ENCODE measurements at places on chromosomes 4 and X.

DNA sequence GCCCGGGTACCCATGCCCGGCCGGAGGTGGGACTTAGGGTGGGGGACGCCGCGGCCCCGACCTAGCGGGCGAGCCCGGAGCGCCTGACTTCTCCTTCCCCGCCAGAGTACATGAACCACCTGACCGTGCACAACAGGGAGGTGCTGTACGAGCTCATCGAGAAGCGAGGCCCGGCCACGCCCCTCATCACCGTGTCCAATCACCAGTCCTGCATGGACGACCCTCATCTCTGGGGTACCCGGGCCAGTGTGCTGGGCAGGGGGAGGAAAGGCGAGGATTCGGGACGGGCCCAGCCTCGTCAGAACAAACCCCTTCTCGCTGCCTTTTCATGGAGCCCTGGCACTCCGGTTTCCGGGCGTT lies 622 bp downstream of the TAFAZZIN start:
- DNase-seq, result peak; percentile 48

DNA sequence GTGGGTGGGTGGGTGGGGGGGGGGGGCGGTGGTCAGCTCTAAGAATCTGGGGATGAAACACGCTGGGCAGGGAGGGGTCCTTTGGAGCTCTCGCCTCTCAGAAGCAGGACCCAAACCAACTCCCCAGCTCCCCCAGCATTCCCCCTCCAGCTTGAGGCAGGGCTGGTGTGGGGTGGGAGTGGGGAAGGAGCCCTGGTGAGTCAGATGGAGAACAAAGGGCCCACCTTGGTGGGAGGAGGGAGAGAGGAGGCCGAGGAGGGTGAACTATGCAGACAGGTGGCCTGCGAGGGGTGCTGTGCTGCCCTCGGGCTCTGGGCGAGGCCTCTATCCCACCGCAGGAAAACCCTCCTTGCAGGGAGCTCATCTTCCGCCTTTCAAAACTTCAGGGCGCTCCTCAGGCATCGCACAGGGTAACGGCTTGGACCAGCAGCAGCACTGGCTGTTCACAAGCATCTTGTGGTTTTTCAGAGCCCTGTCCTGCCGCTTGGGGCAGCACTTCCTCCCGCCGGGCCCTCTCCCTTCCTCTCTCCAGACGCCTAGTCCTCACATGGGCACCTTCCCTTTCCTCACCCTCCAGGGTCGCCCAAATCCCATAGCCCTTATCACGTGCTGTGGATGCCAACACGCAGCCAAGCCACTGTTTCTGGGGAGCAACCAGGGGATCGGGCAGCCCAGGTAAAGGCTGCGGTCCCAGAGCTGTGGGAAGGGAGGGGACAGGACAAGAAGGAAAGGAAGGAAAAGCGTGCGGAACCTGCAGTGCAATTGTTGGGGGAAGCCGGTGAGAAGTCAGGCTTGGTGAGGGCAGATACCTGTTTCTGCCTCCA lies 34.0 kb upstream of the GRPEL1 start:
- DNase-seq, result no peak

DNA sequence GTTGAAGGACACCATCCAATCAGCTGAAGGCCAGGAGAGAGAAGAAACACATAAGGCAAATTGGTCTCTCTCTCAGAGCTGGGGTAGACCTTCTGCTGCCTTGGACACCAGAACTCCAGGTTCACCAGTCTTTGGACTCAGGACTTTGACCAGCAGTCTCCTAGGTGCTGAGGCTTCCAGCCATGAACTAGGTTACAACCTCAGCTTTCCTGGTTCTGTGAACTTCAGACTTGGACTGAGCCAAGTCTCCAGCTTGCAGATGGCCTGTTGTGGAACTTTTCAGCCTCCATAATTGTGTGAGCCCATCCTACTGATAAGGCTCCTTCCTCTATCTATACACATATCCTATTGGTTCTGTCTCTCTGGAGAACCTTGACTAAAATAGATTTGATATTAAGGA lies 20.6 kb upstream of the BBS12 start:
- DNase-seq, result no peak

DNA sequence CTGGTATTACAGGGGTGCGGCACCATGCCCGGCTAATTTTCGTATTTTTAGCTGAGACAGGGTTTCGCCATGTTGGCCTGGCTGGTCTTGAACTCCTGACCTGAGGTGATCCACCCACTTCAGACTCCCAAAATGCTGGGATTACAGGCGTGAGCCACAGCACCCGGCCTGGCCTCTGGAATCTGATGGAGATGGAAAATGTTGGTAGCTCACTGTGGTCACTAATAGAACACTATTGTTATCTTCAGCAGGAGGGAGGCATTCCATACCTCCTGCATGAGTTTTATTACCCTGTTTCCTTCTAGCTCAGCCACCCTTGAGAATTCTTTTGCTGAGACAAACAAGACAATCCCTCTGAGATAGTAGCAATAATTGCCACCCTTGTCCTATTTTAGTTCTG lies 105.0 kb downstream of the SHROOM3 start:
- DNase-seq, result no peak

DNA sequence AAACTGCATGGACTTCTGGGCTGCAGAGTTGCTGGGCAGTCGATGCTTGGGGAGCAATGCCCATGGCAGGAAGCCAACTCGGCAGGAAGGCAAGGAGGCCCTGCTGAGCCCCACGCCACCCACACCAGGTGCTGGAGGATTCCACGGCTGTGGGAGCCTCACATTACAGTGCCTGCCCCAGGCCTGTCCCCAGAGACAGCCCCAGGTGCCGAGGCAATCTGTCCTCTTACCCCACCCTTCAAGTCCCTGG lies 53.9 kb downstream of the HMX1 start:
- no peak for DNase-seq

- DNase-seq, result no peak
These were observed 10.3 kb upstream of the MXD4 start for GRCh38 chr4:2272026-2272827.

DNA sequence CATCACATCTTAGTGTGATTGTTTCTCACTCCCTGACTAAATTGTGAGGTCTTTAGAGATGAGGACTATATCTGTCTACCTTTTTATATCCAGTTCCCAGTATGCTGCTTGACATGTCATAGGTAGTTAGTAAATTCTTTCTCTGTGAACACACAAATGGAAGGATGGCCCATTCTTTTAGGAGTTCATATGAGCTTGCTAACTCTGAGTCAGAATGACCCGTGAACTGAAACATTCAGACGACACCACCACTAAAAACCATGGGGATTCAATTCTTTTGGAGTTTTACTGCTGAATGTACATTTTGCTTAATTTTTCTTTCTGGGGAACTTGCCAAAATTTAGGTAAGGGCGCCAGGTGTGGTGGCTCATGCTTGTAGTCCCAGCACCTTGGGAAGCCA lies 13.9 kb downstream of the OFD1 start:
- no peak for DNase-seq

DNA sequence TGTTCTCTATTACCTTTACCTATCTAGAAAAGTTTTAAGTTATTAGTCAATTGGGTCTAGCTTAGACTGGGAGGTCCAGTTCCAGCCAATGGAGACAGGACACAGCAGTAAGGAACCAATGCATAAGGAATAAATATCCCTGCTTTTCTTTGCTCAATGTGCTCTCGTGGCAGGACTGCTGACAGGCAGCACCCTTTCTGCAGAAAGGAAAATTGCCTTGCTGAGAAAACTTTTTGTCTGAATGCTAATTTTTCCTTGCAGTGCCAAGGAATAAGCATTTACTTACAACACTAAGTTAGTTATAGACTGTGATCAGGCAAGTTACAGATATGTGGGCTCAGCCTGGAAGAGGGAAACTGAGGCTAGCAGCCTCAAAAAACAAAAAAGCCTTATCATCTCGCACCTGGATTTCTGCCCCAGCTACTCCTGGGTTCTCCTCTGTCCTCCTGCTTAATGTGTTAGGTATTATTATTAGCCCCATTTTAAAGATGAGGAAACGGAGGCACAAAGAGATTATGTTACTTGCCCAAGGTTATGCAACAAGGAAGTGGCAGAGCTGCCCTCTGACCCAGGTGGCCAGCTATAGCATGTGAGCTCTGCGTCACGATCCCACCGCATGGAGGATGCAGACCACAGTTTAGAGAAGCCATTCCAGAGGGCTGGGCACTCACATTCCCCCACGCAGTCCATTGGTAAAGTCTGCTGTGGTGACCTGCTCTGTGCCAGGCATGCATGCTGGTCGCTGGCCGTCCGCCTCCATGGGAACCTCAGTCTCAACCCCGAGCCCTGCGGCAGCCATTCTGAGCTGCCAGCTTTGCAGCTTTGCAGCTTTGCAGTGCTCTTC lies 40.5 kb upstream of the C4orf50 start:
- DNase-seq, result no peak

DNA sequence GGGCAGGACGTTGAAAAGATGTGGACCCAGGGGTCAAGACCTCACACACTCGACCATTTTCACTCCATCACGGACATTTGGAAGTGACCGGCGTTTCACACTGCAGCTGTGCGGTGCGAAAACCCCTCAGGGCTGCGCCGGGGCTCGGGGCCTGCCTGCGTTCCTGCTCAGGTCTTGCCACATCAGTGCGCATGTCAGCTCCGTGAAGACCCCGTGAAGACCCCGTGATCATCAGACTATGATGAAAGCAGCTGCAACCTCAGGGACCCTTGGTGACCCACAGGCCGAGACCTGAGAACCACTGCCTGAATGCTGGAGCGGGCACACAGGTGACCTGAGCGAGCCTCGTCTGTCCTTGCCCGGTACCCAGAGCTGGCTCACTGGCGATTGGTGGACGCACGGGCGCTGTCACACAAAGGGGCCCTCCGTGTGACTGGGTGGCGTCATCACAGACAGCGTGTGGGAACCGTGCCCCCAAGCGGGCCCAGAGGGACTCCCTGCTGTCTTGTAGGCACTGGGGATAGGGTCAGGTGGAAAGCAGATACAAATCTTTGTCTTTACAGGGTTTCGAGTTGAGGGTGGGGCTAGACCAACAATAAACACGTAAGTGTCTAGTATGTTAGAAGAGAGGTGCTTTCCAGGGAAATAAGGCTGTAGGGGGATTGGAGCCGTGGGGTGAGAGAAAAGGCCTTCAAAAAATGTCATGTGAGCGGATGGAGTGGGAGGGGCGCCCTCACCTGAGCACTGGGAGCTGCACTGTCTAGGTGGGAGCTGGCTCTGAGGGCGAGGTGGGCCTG lies 12.7 kb downstream of the MSANTD1 start:
- no peak for DNase-seq

- DNase-seq, result peak; percentile 59
These were observed 691 bp downstream of the SCARB2 start for GRCh38 chr4:76212851-76213414.

- DNase-seq, result peak; percentile 26
These were observed 291.6 kb upstream of the HS3ST1 start for GRCh38 chr4:11720292-11720691.

DNA sequence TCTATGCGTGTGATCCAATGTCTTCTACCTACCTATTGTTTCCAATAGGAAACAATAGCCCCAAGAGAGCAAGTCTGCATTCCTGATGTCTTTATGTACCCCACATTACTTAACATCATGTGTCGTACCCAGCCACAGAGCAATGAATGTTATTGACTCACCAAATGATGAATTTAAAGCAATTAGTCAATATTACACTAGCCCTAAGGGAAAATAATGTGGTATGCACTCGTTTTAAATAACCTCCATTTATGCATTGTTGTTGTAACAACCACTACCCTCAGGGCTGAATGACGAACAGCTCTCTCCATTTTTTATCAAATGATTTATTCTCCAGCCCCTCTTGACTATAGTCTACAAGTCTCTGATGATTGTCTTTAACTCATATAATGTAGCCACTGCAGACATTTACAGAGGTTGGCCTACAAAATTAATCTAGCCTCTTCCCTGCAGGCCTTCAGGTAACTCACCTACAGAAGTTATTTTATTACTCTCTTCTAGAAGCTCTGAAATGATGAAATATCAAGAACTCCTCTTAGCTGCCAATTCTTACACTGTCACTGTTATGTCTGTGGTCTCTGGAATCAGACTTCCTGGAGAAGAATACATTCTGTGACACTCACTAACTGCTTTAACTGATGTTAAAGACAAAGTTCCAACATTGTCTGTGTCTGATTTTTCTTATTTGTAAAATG lies 601.7 kb upstream of the GRIA3 start:
- DNase-seq, result no peak

GRCh38 chrX:21438792-21439191 lies 64.6 kb downstream of the CNKSR2 start:
- DNase-seq, result no peak

GRCh38 chr4:80286451-80286850 lies 20.0 kb downstream of the FGF5 start:
- no peak for DNase-seq

GRCh38 chrX:85928606-85929005 lies 118.8 kb downstream of the CHM start:
- DNase-seq, result no peak

GRCh38 chr4:7518871-7519637 lies 84.3 kb upstream of the PSAPL1 start:
- peak; percentile 93 for DNase-seq

GRCh38 chrX:23857363-23857762 lies 50.4 kb downstream of the APOO start:
- no peak for DNase-seq

- DNase-seq, result no peak
These were observed 83.6 kb downstream of the PPP1R2C start for GRCh38 chrX:42694260-42694815.

DNA sequence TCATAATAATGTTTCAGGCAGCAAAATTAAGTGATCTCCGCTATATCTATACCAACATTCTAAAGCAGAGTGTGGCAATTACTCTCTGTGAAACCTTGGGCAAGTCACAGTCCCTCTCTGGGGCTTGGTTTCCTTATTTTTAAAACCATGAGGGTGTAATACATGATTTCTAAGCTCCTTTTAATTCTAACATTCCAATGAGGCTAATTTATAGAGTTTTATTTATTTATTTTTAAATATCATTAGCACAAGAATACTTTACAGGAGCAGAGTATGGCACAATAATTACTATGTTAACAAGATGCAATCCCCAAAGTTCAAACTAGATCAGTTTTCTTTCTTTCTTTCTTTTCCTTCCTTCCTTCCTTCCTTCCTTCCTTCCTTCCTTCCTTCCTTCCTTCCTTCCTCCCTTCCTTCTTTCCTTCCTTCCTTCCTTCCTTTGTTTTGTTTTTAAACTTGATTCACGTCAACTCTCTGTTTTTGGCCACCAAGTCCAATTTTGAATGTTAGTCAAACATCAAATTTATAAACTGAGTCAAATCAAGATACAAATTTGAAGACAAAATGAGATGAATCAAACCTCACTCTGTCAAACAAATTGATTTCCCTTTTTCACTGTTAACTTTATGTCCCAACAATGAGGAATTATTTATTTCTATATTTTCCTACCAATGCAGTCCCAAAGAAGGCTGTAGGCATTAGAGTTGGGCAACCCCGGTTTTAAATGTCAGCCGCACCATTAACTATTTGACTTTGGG lies 50.2 kb upstream of the GPR174 start:
- DNase-seq, result no peak

GRCh38 chr4:1039493-1040343 lies 28.3 kb downstream of the FGFRL1 start:
- no peak for DNase-seq

- DNase-seq, result no peak
These were observed 17.6 kb upstream of the HS3ST1 start for GRCh38 chr4:11446155-11446811.

- DNase-seq, result no peak
These were observed 2073.4 kb downstream of the ARAP2 start for GRCh38 chr4:34170946-34171345.

GRCh38 chrX:50165727-50166126 lies 35.1 kb downstream of the AKAP4 start:
- no peak for DNase-seq

Data from COR-L47 (cell line).